Caki2 (cell line): ENCODE measurements at places on chromosomes 7 and 10. TPM values are rescaled to one million over a fixed set of nuclear protein-coding genes. Genes with fewer than 3 reads are reported as not detected.

DNA sequence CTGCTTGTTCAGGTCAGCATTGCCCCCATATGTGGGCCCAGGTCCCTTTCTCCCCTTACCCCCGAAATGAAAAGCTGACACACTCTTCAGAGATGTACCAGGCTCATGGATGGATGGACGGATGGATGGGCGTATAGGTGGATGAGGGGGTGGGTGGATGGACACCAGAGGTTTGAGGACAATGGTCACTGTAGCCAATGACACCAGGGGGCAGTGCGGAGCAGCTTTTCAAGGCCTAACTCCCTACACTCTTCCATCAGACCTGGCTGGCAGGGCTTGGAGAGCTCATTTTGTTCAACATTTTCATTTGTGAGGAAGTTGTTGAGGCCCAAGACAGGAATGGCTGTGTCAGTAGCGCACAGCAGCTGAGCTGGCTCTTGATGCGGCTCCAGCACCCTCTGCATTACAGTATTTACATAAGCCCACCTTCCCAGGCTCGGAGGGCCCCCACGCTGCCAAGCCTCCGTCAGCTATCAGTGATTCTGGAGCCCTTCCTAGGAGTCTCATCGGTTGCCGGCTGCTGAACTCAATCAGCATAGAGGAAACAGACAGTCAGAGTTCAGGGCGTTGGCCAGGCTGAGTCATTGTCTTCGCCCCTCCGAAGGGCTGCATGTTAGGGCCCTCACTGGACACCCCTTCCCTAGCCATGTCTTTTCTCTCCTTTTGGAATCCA lies 11.6 kb upstream of the FFAR4 start:
- DNase-seq, result no peak

DNA sequence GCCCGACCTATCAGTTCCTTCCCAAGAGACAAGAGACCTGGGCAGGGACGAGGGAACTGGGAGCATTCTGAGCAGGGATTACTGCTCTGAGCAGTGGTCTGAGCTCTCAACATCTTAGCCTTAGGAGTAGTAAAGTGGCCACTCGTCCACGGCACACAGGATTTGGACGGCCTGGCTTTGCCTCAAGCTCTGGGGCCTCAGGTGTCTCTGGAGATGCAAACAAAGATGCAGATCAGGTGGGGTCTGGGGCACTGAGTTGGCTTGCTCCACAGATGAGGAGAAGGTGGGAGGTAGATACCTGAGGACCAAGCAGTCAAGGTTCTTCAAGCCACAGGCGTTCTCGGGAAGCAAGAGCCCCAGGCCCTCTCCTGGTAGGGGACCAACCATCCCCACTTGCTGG lies 16.1 kb upstream of the NPFFR1 start:
- no peak for DNase-seq

GRCh38 chr10:17115683-17116082 lies 13.9 kb downstream of the CUBN start:
- DNase-seq, result peak; percentile 69

The CNPY1 gene
- not detected in 2 replicates for total RNA-seq

DNA sequence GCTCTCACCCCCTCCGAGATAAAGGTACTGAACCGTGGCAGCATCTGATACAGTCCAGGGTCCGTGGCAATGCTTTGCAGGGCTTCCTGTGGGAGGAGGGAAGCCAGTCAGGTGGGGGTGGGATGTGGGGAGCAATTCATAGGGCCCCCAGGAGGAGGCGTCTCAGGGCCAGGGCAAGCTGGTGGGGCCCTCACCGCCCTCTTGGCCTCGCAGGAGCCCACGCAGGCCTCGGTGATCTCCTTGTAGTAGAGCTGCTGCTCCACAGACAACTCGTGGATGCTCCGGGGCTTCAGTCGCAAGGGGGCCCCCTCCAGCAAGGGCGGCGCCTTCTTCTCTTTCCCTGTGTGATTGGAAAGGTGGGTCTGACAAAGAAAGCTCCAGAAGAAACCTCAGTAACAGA lies 7.2 kb downstream of the TAF6 start:
- DNase-seq, result no peak
